ENCODE measurements at places on chromosomes 2 and 18.

DNA sequence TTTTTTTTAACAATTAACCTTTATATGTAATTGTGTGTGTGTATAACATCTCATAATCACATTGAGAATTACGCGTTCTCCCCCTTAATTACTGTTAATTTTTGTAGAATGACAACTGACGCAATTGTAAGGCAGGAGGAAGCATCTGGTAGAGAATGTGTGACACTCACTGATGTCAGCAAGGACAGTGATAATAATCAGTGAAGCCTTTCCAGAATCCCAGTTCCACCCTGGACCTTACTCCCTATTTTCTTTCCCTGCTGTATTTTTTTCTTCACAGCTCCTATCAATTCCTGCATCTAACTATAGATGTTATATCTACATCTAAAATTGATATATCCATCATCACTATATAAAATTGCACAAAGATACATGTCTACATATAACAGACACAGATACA, 16.1 kb upstream of the STRN start:
- DNase-seq, result no peak
- H3K4me1 ChIP-seq, result no peaks in the 10 kb centered on the region
- H3K4me3 ChIP-seq, result no peak overlapping the region
- H3K36me3 ChIP-seq, result no peaks in the 10 kb centered on the region

GRCh38 chr18:77648411-77648810, 398.8 kb downstream of the GALR1 start:
- H3K36me3 ChIP-seq, result no peaks in the 10 kb centered on the region
- no peak for DNase-seq
- no peaks in the 10 kb centered on the region for H3K4me1 ChIP-seq
- H3K4me3 ChIP-seq, result no peak overlapping the region
- no peak overlapping the region for H3K27ac ChIP-seq

GRCh38 chr2:220228310-220229006, 601.0 kb downstream of the SLC4A3 start:
- H3K36me3 ChIP-seq, result no peaks in the 10 kb centered on the region
- no peaks in the 10 kb centered on the region for H3K4me1 ChIP-seq
- no peak for DNase-seq
- no peak overlapping the region for H3K4me3 ChIP-seq
- no peak overlapping the region for H3K27ac ChIP-seq

DNA sequence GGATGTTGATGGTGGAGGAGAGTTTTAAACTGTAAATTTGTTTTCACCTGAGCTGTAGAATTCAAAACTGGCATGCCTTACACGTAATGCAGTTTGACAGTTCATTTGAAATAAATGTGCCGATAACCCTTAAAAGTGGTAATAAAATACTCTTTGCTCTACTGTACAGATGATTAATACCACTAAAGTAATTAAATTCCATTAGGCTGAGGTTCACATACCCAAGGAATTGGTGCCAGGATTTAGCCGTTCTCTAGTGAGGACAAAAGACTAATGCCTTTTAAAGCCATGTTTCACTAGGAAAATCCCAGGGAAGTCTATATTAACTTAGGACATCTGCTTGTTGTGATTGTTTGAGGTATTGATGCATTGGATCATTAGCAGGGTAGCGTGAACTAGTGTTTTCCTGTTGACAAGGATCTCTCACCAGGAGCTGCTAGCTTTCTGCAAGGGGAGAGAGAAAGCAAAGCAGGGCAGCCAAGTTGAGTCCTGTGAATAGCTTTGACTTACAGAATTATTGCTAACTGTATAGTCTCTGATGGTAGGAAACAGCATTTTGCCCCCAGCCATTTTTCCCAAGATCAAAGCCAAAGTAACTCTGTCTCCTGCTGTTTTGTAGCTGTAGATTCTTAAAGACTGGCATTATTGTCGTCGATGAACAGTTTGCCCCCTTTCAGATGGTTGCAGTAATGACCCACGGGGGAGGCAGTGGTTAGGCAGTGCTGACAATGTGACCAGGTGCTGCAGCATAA, 280.9 kb upstream of the FANCL start:
- no peak for DNase-seq
- H3K36me3 ChIP-seq, result no peaks in the 10 kb centered on the region
- no peak overlapping the region for H3K4me3 ChIP-seq
- peaks cover 8% of the 10 kb centered on the region for H3K27me3 ChIP-seq

GRCh38 chr2:147250652-147251356, 594.0 kb upstream of the ACVR2A start:
- H3K27ac ChIP-seq, result no peak overlapping the region
- no peaks in the 10 kb centered on the region for H3K27me3 ChIP-seq
- H3K36me3 ChIP-seq, result no peaks in the 10 kb centered on the region

- no peak overlapping the region for H3K4me3 ChIP-seq
- no peaks in the 10 kb centered on the region for H3K36me3 ChIP-seq
- H3K27ac ChIP-seq, result peak overlapping the region; percentile 32
- H3K4me1 ChIP-seq, result peaks cover 7% of the 10 kb centered on the region
- H3K27me3 ChIP-seq, result no peaks in the 10 kb centered on the region
Measured at GRCh38 chr2:3282056-3282998, 95.3 kb downstream of the EIPR1 start.

GRCh38 chr2:239003624-239004273, 155.9 kb downstream of the TWIST2 start:
- no peak overlapping the region for H3K4me3 ChIP-seq
- no peak for DNase-seq
- H3K36me3 ChIP-seq, result no peaks in the 10 kb centered on the region
- no peak overlapping the region for H3K27ac ChIP-seq
- H3K4me1 ChIP-seq, result no peaks in the 10 kb centered on the region

DNA sequence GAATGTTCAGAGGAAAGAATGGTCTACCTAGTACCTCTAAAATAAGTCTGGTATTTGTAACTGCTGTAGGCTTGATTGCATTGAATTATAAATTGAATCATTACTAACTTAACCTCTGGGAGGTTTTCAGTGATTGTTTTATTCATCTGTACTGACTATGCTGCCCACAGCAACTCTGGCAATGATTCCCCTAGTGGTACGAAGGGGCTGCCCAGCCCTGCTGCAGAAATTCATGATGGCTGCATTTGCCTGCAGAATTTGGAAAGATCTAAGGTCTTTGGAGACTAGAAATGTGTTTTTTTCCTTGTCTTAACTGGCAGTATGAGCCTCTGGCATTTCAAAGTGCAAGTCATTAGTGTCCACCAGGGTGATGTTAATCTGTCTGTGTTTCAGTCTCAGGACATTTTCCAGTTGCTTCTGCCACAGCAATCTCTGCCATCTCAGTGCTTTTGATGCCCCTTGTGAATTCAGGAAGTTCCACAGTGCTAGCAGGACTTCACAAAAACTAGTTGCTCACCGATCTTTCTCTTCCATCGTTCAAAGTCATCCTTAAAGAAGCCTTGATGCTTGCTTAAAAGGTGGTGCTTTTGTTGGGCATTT, 13.4 kb upstream of the LRPPRC start:
- peaks cover 34% of the 10 kb centered on the region for H3K27me3 ChIP-seq
- no peak for DNase-seq
- no peak overlapping the region for H3K27ac ChIP-seq

DNA sequence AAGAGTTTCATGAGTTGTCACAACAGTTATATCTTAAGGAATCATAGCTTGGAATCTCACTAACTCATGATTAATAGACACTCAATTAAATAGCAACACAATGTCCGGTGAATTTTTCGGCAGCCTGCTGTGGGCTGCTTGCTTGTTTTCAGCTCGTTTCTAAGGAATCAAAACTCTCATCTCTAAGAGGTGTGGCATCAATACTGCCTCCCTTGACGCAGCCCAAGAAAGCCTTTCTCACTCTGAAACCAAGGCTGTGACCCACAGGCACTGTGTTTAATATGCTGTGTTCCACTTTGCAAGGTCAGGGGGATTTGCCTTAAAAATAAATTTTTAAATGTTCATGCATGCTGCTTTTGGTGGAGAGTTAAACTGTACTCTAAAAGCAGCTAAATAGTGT, 5.4 kb downstream of the DCC start:
- H3K27ac ChIP-seq, result no peak overlapping the region
- no peaks in the 10 kb centered on the region for H3K36me3 ChIP-seq
- no peaks in the 10 kb centered on the region for H3K4me1 ChIP-seq
- H3K27me3 ChIP-seq, result peaks cover 56% of the 10 kb centered on the region
- no peak overlapping the region for H3K4me3 ChIP-seq
- no peak for DNase-seq

DNA sequence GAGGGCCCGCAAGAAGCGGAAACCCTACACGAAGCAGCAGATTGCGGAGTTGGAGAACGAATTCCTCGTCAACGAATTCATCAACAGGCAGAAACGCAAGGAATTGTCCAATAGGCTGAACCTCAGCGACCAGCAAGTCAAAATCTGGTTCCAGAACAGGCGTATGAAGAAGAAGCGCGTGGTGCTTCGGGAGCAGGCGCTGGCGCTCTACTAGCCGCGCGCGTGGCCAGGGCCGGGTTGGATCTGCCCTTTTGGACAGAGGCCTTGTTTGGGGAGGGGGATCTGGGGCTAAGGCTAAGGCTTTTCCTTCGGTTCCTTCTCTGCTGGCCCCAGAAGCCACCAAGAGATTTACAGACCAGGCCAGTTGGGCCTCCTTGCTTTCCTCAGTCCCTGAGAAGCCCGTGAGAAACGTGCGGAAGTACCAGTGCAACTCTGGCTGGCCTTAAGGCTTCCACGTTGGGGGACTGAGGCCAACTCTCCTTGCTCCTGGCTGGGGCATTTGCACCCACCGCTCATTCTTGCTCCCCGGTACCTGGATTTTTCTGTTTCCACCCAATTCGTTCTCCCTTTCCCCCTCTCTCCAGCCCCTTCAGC, 1.0 kb downstream of the HOXD12 start:
- peaks cover 100% of the 10 kb centered on the region for H3K27me3 ChIP-seq
- no peak overlapping the region for H3K4me3 ChIP-seq
- peaks cover 22% of the 10 kb centered on the region for H3K4me1 ChIP-seq
- no peak overlapping the region for H3K27ac ChIP-seq

DNA sequence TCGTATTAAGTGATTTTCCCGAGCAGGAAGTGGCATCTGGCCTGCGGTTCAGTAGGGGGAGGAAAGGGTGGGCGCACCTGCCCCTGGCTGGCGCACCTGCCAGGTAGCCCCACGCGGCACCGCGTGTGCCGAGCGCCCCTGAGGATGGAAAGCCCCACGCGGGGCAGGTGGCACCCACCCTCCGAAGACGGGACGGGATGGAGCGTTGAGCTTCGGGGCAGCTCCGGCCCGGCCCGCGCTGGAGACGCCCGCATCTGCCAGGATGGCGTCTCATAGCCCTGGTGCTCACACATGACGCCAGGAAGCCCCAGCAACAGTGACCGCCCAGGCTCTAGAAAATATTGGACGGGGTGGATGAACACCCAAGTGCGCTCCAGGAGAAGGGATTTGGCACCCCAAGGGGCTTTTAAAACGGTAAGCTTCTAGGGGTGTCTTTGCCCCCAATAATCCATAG, 2.5 kb upstream of the NFATC1 start:
- peaks cover 2% of the 10 kb centered on the region for H3K27me3 ChIP-seq
- DNase-seq, result no peak
- peak overlapping the region; percentile 51 for H3K4me3 ChIP-seq
- no peaks in the 10 kb centered on the region for H3K36me3 ChIP-seq

DNA sequence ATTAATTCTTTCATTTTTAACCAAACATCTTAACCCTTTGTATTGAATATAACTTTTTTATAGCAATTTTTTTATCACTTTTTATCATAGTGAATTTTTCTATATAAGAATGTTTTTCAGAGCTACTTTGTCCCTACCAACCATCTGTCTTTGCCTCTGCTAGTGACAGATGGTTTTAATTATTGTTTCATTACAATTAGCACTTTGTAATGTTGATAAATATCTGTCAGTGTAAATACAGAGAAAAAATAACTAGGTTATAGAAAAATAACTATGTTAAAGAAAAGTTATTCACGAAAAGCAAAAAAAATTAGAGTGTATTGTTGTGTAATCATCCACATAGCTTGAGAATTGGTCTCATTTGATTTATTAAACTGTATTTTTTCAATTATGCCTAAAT, 91.0 kb upstream of the CDH19 start:
- no peaks in the 10 kb centered on the region for H3K4me1 ChIP-seq
- no peak overlapping the region for H3K27ac ChIP-seq
- no peak overlapping the region for H3K4me3 ChIP-seq
- no peaks in the 10 kb centered on the region for H3K27me3 ChIP-seq

- peaks cover 19% of the 10 kb centered on the region for H3K4me1 ChIP-seq
- no peak overlapping the region for H3K27ac ChIP-seq
- no peak for DNase-seq
- H3K4me3 ChIP-seq, result no peak overlapping the region
- peaks cover 28% of the 10 kb centered on the region for H3K36me3 ChIP-seq
- no peaks in the 10 kb centered on the region for H3K27me3 ChIP-seq
Measured at GRCh38 chr2:24824071-24824588, 30.9 kb downstream of the CENPO start.

DNA sequence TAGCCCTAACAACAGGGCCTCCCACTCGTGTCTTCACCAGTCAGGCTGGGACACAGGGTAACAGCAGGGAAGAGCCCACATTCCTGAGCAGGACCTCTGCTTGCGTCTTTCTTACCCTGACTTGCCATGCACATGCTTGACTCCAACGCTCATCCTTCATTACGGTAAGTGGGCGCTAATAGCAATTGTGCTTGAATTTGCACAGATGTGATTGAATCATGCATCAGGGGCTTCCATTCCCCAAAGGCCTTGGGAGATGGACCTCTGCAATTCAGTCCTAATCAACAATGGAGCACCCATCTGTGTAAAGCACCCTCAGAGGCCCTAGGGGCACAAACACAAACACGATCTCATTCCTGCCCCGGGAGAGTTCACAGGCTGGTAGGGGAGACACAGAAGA, 13.5 kb downstream of the TEX51 start:
- H3K4me3 ChIP-seq, result no peak overlapping the region
- H3K36me3 ChIP-seq, result no peaks in the 10 kb centered on the region
- H3K4me1 ChIP-seq, result no peaks in the 10 kb centered on the region

- no peak overlapping the region for H3K27ac ChIP-seq
- peaks cover 26% of the 10 kb centered on the region for H3K4me1 ChIP-seq
- H3K4me3 ChIP-seq, result no peak overlapping the region
- no peak for DNase-seq
- no peaks in the 10 kb centered on the region for H3K36me3 ChIP-seq
Measured at GRCh38 chr18:9741406-9741792, 33.3 kb downstream of the RAB31 start.

GRCh38 chr18:5196253-5197031, 615 bp downstream of the AKAIN1 start:
- no peak overlapping the region for H3K4me3 ChIP-seq
- H3K4me1 ChIP-seq, result peaks cover 5% of the 10 kb centered on the region
- no peak for DNase-seq
- H3K27me3 ChIP-seq, result peaks cover 73% of the 10 kb centered on the region
- no peaks in the 10 kb centered on the region for H3K36me3 ChIP-seq

- H3K4me3 ChIP-seq, result no peak overlapping the region
- no peaks in the 10 kb centered on the region for H3K27me3 ChIP-seq
- DNase-seq, result no peak
- H3K27ac ChIP-seq, result no peak overlapping the region
Measured at GRCh38 chr2:99694331-99694730, 204.5 kb upstream of the REV1 start.

DNA sequence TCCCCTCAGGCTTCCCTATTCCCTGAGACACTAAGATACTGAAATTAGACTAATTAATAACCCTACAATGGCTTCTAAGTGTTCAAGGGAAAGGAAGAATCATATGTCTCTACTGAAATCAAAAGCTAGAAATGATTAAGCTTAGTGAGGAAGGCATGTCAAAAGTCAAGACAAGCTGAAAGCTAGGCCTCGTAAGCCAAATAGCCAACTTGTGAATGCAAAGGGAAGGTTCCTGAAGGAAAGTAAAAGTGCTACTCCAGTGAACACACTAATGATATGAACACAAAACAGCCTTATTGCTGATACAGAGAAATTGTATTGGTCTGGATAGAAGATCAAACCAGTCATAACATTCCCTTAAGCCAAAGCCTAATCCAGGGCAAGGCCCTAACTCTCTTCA, 10.0 kb downstream of the ZC3H8 start:
- no peak overlapping the region for H3K4me3 ChIP-seq
- H3K27ac ChIP-seq, result no peak overlapping the region
- H3K36me3 ChIP-seq, result no peaks in the 10 kb centered on the region
- no peak for DNase-seq
- no peaks in the 10 kb centered on the region for H3K4me1 ChIP-seq
- H3K27me3 ChIP-seq, result no peaks in the 10 kb centered on the region

Data from heart right ventricle (tissue), 16 donors.